ENCODE measurements at places on chromosomes 1 and 21.
A peak's percentile ranks its signal among the peaks of the same experiment; 100 is the strongest.

GRCh38 chr1:172145231-172145651 is 275.2 kb upstream of the C1orf105 start:
- DNase-seq = no peak

DNA sequence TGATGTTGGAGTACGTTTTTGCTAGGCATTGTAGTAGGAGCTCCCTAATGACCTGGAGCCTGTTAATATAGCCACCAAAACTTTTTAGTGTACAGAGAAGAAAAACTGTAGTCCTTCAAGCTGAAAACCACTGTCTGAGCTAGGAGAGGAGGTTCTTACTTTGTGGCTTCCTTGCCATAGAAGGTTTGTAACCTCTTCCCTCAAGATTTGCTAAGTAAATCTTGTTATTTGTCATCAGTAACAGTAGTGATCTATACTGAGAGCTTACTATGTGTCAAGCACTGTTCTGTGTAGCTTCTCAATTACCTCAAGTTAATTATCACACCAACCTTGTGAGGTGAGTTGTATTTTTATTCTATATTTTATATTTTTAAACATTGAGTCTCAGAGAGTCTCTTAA is 21.2 kb upstream of the LRRC8C start:
- DNase-seq = no peak

- DNase-seq = no peak
Observed at GRCh38 chr1:105027838-105028471, 1278.3 kb downstream of the AMY1C start.

GRCh38 chr1:189131576-189131975 is 1346.1 kb downstream of the BRINP3 start:
- no peak for DNase-seq

DNA sequence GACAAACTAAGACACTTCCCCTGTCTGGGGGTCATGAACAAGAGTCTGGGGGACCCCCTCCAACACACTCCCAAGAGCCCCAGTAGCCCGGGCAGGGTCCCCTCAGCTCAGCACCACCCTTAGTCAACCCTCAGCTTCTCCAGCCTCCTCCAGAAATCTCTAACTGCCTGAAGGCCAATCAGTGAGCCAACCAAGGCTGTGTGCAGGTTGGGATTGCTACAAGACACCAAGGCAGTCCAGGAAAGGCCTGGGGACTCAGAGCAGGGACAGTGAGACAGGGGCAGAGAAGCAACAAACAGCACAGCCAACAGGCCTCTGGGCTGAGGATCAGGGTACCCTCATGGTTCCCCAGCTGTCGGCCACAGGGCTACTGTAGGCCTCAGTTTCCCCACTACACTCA is 13.3 kb downstream of the SMIM12 start:
- no peak for DNase-seq

DNA sequence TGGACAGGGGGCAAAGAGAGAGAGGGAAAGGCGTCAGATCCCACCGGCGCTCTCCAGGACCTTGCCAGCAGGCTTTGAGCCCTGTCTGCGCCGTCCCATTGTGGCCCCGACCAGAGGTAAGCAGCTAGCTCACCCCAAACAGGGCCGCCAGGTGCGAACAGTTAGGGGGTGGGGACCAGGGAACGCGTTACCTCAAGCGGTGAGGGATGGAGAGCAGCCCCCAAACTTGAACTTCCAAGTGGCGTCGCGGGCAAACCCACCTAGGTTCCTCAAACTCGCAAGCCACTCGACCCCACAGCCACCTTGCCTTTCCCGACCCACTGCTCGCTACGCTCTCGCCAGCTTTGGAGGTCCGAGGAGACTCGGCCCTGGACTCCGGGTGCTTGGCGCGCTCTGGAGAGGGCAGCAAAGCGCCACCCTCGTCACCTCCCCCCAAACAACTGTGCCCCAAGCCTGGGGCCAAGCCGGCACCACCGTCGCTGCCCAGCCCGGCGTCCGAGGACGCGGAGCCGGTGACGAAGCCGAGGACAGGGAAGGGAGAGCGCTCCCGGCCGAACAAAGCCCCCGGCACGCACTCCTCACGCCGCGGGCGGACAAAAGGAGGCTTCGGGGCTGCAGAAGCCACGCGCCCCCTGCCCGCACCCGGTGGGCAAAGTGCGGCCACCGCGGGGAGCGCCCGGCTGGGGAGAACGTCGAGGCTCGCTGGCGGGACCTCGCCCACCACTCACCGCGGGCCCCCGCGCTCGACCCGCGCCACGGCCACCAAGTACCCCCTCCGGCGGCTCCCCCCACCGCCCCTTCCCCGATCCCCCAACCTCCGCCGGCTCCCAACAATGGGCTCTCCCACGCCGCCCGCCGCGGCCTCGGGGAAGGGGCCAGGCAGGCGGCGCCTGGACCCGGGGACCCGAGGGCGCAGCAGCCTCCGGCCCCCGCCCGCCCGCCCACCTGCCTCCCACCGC is 976 bp downstream of the SSBP3 start:
- no peak for DNase-seq

- no peak for DNase-seq
Observed at GRCh38 chr21:43335119-43335518, 91.8 kb downstream of the SIK1 start.

DNA sequence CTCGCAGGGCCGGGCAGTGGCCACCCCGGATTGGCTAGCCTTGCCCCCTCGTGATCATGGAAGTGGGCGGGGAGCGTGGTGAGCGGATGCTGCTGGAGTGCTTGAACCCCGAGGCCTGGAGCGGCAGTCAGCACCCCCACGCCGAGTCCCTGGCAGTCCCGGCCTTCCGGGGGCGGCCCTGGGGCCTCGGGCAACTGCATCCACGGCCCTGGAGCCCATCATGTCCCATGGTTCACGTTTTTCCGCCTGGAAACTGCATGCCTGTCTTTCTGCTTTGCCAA is 45.6 kb downstream of the CDC7 start:
- DNase-seq = no peak

DNA sequence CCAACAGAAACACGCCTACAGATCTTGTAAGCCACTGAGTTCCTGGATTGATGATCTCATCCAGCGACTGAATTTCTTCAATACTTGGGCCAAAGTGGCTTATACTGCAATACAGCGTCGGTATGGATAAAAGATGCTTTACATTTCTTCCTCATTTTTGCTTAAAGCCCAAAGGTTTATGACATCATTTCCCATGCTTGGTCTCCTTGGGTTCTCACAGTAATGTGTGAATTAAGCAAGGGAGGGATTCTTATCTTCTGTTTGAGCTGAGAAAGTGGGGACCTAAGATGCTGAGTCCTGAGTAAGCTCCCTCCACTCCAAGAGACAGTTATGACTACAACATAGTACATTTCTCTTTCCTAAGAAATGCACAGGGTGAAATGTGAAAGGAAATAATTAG is 39.5 kb downstream of the LBR start:
- no peak for DNase-seq

- DNase-seq = no peak
Observed at GRCh38 chr1:200631375-200631774, 10.8 kb upstream of the KIF14 start.

DNA sequence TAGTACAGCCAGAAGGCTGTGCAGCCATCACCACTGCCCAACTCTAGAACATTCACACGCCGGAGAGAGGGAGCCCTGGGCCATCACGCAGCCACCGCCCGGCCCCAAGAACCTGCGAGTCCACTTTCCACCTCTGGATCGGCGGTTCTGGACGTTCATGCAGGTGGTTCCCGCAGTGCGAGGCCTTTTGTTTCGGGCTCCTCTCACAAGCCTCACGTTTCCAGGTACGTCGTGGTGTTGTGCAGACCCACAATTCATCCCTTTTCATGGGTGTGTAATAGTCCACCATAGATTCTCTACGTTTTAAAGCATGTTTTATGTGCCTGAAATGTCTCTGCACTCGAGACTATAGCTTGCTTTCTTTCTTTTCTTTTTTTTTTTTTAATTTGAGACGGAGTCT is 23.6 kb downstream of the COL18A1 start:
- DNase-seq = no peak

DNA sequence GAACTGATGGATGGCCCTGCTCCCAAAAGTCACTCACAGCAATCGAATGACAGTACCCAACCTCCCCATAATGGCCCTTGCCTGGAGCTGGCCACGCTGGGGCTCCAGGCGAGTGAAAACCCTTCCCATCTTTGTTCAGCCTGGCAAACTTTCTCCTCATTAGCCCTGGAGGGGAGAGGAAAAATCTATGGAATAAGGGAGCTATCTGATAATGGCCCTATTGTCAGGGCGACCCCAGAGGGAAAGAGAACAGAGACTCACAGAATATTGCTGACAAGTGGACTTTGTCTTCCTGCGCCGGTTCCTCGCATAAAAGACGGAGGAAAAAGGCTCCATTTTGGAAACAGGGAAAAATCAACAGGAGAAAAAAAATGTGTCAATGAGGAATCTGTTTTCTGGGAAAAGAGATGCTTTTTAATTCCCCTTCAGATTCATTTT is 13.0 kb upstream of the ARHGEF16 start:
- no peak for DNase-seq

- DNase-seq = no peak
Observed at GRCh38 chr1:200670242-200671118, 773 bp upstream of the DDX59 start.

GRCh38 chr1:17973694-17974093 is 133.9 kb upstream of the IGSF21 start:
- no peak for DNase-seq

- DNase-seq = peak; percentile 31
Observed at GRCh38 chr1:160519642-160520435, 3.2 kb downstream of the SLAMF6 start.
